Stimulated activated CD4-positive, alpha-beta T cell treated with anti-CD3 and anti-CD28 coated beads, Interleukin-1b, Interleukin-23, amount 100 ng/mL, for 4 hours (primary cell): ENCODE measurements at places on chromosomes 4 and X.
A peak's percentile ranks its signal among the peaks of the same experiment; 100 is the strongest.

- DNase-seq: no peak
Observed at GRCh38 chr4:31234901-31235300, 514.7 kb downstream of the PCDH7 start.

- DNase-seq: no peak
Observed at GRCh38 chr4:180356766-180357165, 1886.4 kb upstream of the TENM3 start.

DNA sequence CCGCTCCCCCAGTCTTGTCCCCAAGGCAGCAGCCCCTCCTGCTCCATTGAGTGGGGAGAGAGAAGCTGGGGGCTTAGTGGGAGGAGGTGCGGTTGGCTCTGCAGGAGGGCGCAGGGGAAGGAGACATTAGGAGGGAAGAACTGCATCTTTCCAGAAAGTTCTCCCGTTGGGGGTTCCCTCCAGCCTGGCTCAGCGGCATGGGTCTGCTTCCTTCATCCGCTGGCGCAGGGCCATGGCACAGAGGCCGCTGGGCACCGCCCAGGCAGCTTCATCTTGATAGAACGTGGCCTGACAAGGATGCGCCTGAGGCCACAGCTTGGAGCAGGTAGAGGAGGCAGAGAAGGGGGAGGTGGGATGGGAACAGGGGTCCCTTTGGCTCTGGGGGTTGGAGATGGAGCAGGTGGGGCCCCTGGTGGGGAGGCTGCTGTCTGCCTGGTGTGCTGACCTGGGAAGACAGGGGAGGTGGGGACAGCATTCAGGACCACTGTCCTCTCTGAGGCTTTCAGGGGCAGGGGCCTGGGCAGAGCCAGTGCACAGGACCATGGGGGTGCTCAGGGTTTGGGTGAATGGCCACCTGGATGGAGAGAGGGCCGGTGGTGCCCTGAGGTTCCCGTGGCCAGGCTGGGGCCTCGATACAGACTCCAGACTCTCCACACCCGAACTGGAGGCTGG lies 12.1 kb downstream of the DOK7 start:
- no peak for DNase-seq

DNA sequence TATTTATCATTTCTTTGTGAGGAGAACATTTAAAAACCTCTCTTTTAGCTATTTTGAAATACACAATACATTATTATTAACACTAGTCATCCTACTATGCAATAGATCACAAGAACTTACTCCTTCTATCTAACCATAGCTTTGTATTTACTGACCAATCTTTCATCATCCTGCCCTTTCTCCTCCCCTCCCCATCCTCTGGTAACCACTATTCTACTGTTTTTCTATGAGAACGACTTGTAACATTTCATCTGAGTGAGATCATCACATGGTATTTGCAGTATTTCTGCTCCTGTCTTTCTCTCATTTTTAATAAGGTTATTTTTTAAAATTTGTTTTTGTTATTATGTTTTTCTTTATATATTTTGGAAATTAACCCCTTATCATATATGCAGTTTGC lies 331.8 kb downstream of the TEX13C start:
- no peak for DNase-seq

GRCh38 chrX:112839856-112840255 lies 775 bp downstream of the AMOT start:
- no peak for DNase-seq

DNA sequence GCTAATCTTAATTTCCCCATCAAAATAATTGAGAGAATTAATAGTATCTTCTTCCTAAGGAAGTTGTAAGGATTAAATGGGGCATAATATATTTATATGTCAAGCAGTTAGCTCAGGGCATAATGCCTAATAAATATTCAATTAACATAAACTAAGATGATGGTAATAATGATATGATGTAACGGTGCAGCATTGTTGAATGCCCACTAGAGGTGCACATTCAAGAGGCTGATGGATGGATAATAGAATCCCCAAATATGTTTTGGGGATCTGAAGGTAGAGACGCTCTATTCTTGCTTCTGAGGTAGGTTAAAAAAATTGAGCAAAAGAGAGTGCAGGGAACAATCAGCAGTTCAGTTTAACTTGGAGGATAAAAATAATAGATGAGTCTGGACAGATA lies 37.1 kb downstream of the ATOH1 start:
- DNase-seq: no peak

DNA sequence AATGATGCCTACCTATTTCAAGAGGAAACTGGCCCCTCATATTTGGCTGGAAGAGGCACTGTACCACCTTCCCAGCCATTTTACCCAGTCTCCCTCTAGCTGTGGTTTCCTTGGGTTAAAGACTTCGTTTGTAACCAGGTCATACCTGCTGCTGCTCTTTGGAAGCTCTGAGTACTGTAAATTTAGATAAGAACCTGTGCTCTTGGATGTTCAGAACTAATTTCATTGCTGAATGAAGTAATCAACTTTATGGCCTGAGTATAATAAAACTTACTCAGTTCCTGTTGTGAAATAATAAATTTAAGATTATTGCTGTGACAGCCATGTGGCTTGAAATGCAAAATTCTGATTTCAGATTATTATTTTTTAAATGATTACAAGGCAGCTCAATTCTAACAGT lies 12.2 kb downstream of the MTTP start:
- DNase-seq: no peak

- no peak for DNase-seq
Observed at GRCh38 chrX:76420237-76420636, 7.3 kb upstream of the MAGEE1 start.

DNA sequence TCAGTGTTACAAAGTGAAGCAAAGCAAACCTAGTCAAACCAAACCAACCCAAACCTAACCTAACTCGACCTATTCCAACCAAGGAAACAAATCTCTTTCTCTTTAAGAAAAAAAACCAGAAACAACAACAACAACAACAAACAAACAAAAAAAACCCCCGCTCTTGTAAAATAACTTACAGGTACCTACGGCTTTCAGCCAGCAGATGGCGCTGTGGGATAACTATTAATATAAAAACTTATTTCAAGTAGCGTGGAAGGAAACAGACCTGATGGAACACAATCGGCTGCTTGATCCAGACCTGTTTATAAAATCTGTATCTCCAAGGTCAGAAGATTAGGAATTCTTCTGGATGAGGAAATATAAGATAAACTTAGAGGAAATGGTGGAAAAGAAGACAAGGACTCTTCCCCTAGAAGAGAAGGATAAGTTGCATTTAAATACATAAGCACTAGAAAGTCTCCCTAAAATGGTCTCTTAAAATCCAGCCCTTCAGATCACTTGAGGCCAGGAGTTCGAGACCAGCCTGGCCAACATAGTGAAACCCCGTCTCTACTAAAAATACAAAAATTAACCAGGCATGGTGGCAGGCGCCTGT lies 34.4 kb upstream of the CDKL5 start:
- peak; percentile 42 for DNase-seq

DNA sequence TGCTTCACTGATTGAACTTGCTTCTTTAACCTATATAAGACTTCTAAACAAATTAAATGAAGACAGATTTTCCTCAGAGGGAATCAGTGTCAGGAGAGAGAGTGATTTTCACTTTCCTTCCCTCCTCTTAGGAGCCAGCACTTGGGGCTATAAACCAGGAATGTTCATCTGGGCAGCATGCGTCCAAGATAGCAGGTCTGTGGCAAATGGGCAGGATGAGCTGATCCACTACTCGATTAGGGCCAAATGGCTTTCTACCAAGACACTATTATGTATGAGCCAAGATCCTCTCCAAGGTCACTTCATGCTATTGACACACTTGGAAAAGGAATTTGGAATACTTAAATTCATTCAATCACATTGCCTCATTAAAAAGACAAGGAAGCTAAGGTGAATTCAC lies 203.9 kb upstream of the GRID2 start:
- no peak for DNase-seq

DNA sequence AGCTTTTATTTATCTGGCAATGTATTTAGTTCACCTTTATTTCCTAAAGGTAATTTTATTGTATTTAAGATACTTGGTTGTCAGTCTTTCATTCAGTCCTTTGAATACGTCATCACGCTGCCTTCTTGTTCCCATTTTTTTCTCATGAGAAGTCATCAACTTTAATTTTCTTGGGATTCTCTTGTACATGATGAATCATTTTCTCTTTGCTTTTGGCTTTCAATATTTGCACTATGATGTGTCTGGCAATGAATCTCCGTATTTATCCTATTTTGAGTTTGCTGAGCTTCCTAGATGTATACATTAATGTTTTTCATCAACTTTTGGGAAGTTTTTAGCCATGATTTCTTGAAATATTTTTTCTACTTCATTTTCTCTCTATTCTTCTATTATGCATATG lies 28.4 kb downstream of the CLDN2 start:
- DNase-seq: no peak

- no peak for DNase-seq
Observed at GRCh38 chr4:15374656-15375055, 53.2 kb upstream of the C1QTNF7 start.

DNA sequence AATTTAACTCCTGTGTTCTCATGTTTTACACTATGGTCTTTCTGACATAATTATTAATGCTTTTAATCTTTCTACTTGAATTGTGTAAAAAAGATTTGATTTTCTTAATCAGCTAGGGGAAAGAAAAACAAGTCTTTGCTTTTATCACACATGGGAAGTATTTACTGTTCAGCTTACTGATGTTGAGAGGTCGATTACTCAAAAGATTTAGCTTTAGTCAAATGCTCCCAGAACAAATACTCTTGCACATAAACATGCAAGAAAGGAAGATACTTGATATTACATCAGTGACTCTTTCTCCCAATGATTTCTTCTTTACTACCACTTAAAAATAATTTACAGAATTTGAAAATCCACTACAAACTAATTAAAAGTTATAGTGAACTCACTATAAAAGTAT lies 198.3 kb upstream of the FAT4 start:
- DNase-seq: no peak

- DNase-seq: no peak
Observed at GRCh38 chr4:127586922-127587571, 45.7 kb upstream of the INTU start.
